ENCODE measurements at places on chromosomes 2 and 18. TPM values are rescaled to one million over a fixed set of nuclear protein-coding genes. Genes with fewer than 3 reads are reported as not detected.

The GKN1 gene
- total RNA-seq, result not detected

The ALPG gene
- not detected for total RNA-seq

The PROM2 gene
- total RNA-seq, result 0.83 TPM

The ANTXR1 gene
- total RNA-seq, result 38.1 TPM

The TTN gene
- total RNA-seq, result 4,176 TPM

The ANKAR gene
- 10.3 TPM for total RNA-seq

The LRRC30 gene
- total RNA-seq, result not detected

The KIF1A gene
- total RNA-seq, result 10.2 TPM

The WNT6 gene
- 0.46 TPM for total RNA-seq
